ENCODE measurements at places on chromosomes 2 and 18.

DNA sequence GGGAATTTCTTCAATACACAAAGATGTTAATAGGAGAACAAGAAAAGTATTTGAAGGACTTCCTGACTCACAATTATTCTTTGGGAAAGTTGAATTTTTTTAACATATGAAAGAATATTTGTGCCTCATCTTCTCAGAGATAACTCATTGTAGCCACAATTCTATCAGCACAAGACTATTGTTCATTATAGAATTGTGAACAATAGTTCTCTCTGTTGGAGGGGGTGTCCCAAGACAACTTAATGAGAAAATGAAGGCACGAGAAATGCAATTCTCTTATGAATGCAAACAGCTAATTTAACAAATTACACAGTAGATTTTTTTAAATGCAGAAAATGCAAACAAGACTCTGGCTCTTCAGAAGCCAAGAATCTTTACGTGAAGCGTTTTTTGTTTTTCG is 157.0 kb downstream of the BARD1 start:
- no peak for DNase-seq

- DNase-seq: no peak
These were observed 5.8 kb upstream of the FAM228A start for GRCh38 chr2:24169023-24169422.

DNA sequence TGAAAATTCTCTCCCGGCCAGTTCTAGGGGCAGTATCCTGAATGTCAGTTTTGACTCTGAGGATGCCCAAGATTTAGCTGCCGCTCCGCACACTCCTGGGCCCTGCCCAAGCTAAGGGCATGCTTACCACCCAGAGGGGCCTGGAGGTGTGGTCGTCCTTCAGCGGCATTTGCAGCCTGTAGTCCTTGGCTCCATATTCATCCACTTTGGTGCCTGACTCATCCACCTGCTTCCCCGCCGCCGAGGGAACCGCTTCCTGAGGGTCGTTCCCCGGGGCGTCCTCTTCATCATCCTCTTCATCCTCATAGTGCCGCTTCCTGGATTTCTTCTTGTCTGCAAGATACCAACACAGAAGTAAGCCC is 577 bp downstream of the ERCC3 start:
- DNase-seq: no peak

GRCh38 chr2:12222554-12222953 is 476.1 kb downstream of the LPIN1 start:
- no peak for DNase-seq

DNA sequence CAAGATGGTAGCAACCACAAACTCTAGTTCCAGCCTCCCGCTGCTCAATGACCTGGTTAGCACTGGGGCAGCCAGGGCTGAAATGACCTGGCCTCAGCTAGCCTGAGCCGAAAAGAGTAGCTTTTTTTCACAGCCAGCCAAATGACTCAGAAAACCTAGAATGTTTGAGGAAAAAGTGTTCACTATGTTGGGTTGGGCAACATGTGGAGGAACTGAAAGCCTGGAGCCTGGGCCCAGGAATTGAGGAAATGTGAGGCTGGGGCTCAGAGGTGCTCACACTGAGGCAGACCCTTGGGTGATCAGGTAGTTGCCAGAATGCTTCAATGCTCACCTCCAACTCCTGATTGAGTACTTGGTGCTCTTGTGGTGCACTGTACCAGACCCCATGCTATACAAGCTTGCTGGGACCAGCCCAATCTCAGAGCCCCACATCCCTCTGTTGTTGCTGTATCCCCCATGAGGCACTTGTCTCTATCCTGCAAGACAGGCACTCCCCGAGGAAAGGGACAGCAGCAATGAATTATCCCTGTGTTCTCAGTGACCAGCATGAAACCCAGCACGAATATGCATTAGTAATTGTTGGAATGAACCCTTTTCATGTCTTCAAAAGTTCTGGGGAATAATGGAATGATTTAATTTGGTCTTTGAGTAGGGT is 116.2 kb downstream of the USP34 start:
- no peak for DNase-seq

All from activated CD4-positive, alpha-beta T cell treated with anti-CD3 and anti-CD28 coated beads, Interleukin-2, amount 50 U/mL, for 24 hours (primary cell).